Effector memory CD4-positive, alpha-beta T cell (primary cell): ENCODE measurements at places on chromosomes 5 and 9.

DNA sequence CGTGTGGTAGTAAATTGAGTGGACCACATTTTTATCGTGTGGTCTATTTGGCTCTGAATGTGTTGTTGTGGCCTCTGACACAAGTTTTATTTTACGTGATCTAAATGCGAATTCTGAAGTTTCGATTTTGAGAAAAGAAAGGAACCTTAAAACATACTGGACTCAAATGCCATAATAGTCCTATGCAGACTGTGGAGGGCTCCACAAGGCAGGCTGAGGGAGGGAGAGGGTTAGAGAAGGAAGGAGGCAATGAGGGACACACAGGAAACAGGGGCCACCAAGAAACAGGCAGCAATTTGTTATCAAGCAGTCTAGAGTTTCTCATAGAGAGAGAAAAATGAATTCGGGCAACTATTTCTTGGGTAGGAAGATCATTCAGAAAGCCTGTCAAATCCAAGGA, 110.4 kb upstream of the SEMA6A start:
- no peak for DNase-seq

- no peak for DNase-seq
These were observed 125.7 kb downstream of the FBN2 start for GRCh38 chr5:128412145-128412930.

DNA sequence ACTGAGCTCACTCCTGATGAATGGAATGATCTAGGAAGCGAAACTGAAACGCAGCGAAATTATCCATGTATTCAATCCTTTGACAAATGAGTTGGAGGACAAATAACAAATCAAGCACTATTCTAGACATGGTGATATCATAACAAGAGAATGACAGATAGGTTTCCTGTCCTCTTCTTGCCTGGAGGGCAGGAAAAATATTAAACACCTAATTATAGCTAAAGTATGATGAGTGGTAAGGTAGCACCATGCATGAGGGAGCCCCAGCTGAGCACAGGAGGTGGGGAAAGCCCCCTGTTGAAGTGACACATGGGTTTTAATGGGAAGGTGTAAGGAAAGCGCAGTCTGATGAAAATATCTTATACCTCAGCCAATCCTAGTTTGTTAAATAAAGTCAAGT, 225.2 kb downstream of the NPR3 start:
- DNase-seq = no peak

DNA sequence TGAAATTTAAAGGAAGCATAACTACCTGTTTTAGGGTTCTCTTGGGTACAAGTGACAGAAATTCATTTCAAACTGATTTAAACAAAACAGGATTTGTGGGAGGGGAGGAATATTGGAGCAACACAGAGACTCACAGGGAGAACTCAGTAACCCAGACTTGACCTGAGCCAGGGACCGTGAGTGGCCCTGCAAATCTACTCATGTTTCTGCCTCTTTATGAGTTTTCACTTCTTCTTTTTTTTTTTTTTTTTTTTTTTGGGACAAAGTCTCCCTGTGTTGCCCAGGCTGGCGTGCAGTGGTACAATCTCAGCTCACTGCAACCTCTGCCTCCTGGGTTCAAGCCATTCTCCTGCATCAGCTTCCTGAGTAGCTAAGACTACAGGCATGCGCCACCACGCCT, 405.6 kb upstream of the ZNF608 start:
- DNase-seq = no peak

DNA sequence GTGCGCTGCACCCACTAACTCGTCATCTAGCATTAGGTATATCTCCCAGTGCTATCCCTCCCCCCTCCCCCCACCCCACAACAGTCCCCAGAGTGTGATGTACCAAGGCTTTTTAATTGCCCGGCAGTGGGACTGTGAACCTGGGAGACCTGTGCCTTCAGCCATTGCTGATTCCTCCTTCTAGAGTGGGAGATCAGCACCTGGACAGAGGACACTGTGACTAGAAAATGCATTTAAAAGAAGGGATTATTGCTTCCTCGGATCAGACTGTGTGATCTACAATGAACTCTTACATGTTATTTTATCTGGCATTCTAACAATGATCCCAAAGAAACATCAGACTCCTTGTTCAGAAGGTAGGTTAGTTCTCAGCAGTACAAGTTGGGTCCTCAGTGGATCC, 25.9 kb downstream of the CTSL start:
- DNase-seq = no peak

DNA sequence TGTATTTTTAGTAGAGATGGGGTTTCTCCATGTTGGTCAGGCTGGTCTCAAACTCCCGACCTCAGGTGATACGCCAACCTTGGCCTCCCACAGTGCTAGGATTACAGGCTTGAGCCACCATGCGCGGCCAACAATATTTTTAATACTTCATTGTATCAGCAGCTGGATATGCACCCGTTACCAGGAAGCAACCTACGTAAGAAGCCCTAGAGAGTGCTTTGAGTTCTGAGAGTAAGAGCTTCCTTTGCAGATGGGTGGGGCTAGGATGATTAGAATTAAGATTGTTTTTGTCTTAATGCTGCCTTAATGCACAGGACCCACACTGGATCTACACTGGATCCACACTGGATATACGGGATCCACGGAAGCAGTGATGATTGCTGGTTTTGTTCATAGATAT, 123.9 kb upstream of the ABCA1 start:
- DNase-seq = no peak

- no peak for DNase-seq
These were observed 365.3 kb upstream of the CLINT1 start for GRCh38 chr5:158224253-158224652.

- DNase-seq = no peak
These were observed 1143.5 kb downstream of the PTPRD start for GRCh38 chr9:9469271-9469670.

- DNase-seq = no peak
These were observed 158.2 kb downstream of the MACROH2A1 start for GRCh38 chr5:135240781-135241360.

- no peak for DNase-seq
These were observed 421.9 kb upstream of the FTMT start for GRCh38 chr5:121429761-121430160.

DNA sequence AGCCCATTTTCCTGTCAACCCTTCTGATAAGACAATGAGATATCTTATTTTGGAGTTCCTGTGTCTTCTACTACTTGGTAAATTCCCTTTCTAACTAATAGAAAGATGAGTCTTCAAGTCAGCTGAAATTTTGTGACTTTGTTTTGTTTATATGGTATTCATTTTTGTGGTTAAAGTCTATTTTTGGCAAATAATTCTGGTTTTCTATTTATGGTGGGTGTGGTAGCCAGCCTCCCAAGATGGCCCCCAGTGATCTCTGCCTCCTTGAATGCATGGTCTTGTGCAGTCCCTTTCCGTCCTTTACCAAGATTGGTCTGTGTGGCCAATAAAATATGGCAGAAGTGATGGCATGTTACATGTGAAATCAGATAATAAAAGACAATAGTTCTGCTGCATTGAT, 91.5 kb downstream of the NR3C1 start:
- no peak for DNase-seq

GRCh38 chr9:11328326-11328725, 715.5 kb upstream of the PTPRD start:
- DNase-seq = no peak

- no peak for DNase-seq
These were observed 88.4 kb downstream of the AK8 start for GRCh38 chr9:132789719-132790118.

- DNase-seq = no peak
These were observed 73.4 kb upstream of the DNAH5 start for GRCh38 chr5:14017904-14018303.

DNA sequence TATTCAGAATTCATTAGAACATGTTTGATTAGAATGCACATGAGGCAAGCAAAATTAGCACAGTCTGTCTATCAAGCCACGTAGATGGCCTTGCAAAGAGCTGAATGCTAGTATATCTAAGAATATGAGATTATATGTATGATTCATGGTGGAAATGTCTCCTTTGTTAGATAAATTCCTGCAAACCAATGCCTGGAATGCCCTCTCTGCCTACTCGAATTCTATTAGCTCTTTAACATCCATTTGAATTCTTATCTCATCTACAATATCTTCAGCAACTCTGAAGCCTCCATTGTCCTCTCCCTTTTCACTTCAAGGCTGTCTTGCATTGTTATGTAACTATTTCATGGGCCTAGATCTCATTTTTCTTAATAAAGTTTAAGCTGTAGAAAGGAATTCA, 205.5 kb downstream of the TMC1 start:
- no peak for DNase-seq

DNA sequence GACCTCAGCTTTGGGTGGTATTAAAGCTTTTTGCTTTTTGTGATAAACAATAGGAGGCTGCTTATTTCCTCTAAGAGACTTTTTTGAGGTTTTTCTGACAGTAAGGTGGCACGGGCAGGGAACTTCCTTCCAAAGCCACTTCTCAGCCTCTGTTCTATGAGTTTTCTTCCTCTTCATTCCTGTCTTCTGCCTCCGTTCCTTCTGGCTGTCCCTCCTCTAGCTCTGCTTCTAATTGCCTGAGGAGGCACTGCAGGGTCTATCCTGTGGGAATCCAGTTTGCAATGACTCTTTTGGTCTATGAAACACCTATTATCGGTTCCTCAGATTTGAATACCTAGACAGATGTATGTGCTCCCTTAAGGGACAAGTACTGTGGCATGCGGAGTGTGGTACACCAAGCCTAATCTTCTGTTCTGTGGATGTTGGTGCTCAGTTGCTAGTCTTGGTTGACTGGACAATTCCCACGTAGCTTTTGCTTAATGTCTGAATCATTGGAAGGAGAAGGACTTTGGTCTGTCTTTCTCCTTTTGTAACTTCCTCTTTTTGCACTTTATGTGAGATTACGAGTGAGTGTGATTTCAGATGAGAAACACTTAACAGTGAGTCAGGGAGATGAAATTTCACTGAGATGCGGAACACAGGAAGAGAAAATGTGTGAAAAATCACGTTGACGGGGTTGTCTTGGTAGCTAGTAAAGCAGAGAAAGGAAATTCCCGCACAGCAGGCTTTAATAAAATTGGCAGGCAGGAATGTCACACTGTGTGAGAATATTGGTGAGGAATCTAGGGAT, 305.2 kb downstream of the EFNA5 start:
- DNase-seq = no peak

DNA sequence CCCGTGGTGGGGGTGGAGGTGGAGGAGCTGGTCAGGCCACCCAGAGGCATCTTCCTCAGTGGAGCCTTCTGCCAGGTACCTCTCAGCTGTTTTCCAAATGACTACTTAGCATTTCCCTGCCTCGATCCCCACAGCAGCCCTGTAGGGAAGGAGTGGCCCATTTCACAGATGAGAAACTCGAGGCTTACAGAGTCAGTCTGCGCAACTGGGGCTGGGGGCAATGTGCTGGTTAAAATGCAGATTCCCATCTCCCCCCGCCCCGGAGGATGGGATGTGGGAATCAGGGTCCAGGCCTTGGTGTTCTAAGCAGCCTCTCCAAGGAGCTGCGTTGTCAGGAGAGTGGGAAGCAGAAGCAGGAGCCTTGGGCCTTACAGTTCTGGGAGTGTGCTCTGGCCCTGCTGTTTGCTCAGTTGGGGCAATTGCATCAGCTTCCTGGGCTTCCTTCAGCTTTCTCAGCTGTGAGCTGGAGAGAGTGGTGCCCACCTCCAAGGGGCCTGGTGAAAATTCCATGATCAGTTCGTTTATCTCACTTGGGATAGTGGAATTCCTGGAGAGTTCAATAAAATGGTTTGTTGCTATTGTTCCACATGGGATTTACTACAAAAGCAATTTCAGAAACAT, 19.4 kb downstream of the ERGIC1 start:
- DNase-seq = no peak

GRCh38 chr5:170753311-170753710, 30.2 kb upstream of the GABRP start:
- DNase-seq = no peak

DNA sequence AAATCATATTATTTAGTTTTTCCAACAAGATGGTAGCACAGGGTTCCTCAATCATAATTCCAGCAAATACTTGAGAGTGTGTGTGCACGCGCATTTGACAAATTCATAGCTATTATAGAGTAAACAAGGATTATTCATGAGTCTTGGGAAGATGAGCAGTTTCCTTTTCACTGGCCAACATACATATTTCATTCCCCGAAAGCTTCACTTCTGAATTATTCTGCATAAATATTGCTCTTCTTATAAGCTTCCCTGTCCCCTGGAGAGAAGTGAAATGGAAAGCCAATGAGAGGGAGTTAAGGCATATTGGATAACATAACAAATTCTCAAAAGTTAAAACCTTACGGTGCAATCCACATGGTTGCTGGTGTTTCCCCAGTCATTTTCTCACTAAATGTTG, 386.4 kb upstream of the SEMA6A start:
- no peak for DNase-seq

- no peak for DNase-seq
These were observed 482 bp downstream of the TESK1 start for GRCh38 chr9:35605351-35606137.

DNA sequence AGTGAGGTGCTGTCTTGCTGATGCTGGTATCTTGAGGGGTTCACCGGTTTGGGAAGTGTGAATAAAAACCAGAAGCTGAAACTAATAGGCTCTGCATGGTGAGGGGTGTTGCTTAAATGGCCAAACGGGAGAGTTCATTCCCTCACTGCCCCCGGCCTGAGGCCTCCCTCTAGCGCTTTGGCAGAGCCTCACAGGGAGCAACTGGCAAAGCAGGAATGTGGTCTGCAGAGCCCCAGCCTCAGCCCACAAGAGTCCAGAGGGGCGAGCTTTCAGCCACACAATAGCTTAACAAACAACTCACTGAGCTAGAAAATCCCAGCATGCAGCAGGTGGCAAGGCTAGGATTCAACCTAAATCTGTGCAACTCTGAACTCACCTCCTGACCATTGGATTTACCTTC, 234.8 kb downstream of the MED10 start:
- no peak for DNase-seq

- no peak for DNase-seq
These were observed 16.4 kb upstream of the ZNF474 start for GRCh38 chr5:122112733-122113558.

DNA sequence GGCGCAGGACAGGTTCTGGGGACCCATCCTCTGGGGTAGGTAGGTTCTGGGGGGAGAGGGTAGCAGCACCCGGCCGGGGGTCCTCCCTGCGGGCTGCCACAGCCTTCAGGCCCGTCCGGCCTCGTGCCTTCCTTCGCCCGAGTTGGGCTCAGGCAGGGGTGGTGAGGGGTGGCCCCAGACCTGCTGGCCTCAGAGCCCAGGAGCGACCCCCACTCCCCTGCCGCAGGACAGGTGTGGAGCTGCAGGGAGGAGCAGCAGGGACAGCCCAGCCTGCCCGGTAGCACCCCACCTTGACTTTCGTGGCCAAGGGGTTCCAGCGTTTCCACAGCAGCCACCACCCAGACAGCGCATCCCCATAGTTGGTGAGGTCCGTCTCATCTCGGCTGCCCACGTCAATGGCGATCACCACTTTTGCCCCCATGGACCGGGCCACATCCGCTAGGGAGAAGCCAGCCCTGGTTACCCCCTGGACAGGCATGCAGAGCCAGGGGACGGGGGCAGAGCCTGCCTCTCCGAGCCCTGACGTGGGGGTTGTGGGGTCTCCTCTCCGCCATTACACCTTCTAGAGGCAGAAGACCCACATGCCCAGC, 3.4 kb upstream of the NSMF start:
- DNase-seq = no peak

GRCh38 chr9:97787551-97787950, 65.5 kb upstream of the FOXE1 start:
- no peak for DNase-seq

DNA sequence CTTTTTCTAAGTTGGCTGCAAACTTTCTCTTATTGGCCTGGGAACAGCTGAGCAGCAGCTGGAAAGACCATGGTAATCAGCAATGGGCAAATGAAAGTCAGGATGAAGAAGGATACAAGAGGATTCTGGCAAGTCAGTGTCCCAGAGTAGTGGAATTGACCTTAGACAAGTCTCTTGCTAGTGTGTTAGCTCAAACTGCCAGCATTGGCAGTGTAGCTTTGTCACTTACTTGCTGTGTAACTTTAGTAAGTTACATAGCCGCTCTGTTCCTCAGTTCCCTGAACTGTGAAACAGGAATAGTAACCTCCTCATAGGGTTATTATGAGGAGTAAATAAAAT, 3.6 kb downstream of the ALDH1A1 start:
- no peak for DNase-seq
